ENCODE measurements at places on chromosomes 5 and 9.
A peak's percentile ranks its signal among the peaks of the same experiment; 100 is the strongest.

DNA sequence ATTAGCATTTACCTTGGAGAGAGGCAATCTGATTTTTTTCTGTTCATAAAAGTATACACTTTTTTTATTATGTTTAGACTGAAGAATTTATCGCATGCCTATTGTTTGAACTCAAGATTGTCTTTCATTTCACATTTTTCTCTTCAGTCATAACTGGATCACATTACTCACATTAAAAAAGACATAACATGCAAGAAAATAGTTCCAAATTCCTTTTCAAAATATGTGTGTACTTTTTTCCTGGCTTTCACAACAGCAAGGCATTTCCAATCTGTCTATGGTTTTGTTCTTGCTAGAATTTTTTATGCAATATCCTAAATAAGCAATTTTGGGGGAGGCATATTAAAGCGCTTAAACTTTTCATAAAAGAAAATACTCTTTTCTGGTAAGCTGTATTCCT, 21.2 kb downstream of the FTMT start:
- no peak for DNase-seq

GRCh38 chr5:59346982-59347381, 546.5 kb downstream of the PDE4D start:
- DNase-seq, result no peak

GRCh38 chr9:13427587-13427986, 148.1 kb upstream of the MPDZ start:
- peak; percentile 85 for DNase-seq

DNA sequence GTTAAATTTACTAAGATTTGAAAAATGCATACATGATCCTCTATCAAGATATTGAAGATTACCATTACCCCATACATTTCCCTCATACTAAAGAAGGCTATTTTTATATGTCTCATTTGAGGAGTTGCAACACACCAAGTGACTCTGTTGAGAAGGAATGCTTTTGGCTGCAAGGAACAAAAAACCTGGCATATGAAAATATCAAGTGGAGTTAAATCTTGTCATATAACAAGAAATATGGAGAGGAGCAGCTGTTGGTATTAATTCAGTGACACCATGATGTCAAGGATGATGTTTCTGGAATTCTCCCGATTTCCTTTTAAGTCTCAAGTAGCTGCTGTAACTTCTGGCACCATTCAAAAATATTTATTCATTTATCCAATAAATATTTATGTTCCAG, 193.8 kb downstream of the CSNK1G3 start:
- DNase-seq, result no peak

GRCh38 chr5:6703806-6704205, 9.4 kb upstream of the TENT4A start:
- DNase-seq, result no peak

GRCh38 chr9:104769655-104770054, 5.7 kb downstream of the NIPSNAP3B start:
- DNase-seq, result peak; percentile 37

DNA sequence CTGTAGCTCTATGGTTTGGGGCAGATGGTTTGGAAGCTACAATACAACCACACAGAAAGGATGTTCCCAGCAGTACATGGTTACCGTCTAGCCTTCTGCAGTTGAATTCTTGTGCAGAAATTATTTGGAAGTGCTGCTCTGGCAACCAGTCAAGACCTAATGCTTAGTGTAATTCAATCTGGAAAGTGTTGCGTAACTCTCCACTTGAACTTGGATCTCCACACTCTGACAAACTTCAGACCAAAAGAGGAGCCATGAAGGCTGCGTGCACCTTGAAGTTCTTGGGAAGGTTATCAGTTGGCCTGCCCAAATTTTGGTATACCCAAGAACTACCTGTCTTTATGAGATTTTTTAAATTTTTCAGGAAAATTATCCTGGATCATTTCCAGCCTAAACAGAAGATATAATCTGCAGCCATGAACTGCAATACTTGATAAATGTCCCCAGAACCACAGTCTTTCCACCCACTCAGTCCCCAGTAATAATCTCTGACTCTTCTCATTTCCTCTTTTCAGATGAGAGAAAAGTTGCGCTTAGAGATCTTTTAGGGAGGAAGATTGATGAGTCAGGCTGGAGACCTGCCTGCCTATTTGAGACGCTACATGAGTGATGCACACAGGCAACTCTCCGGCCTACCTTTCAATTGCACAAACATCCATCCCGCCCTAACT, 159.9 kb downstream of the FANCC start:
- peak; percentile 7 for DNase-seq

GRCh38 chr5:18675041-18675440, 1040.8 kb downstream of the TAF11L14 start:
- DNase-seq, result no peak

- DNase-seq, result no peak
These were observed 455.5 kb downstream of the ACTL7B start for GRCh38 chr9:108400297-108400696.

- peak; percentile 54 for DNase-seq
These were observed 15.8 kb upstream of the PSAT1 start for GRCh38 chr9:78280982-78281668.

- DNase-seq, result peak; percentile 70
These were observed 15.6 kb upstream of the IRF1 start for GRCh38 chr5:132506094-132506692.

GRCh38 chr9:31168161-31168560, 1216.3 kb upstream of the ACO1 start:
- no peak for DNase-seq

GRCh38 chr5:94793113-94793815, 174.8 kb downstream of the SLF1 start:
- DNase-seq, result no peak

DNA sequence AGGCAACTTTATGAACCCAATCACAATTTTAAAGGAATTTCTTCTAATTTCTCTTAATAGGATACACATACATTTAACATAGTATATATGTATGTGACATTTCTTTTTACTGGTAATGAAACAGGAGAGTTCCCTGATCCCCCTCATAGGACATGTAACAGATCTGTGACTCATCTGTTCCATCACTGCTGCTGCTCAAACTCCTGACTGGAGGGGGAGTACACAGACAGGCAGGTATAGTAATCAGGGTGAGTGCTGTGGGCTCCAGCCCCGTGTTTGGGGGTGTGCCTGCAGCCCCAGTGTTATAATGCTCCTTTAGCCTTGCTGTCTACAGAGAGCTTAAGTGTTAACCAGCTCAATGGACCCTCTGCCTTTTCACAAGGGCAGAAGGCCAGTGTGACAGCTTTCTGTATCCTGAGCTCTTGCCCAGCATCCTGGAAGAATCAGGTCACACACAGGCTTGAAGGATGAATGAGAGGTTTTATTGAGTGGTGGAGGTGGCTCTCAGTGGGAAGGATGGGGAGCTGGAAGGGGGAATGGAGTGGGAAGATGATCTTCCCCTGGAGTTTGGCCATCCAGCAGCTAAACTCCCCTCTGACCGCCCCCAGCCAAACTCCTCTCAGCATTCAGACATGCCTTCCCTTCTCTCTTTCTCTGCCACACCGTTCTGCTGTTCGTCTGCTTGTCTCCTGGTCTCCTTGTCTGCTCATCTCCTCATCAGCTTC, 161.3 kb downstream of the ZNF608 start:
- DNase-seq, result no peak

- DNase-seq, result no peak
These were observed 21.2 kb downstream of the RASEF start for GRCh38 chr9:83041771-83042170.

DNA sequence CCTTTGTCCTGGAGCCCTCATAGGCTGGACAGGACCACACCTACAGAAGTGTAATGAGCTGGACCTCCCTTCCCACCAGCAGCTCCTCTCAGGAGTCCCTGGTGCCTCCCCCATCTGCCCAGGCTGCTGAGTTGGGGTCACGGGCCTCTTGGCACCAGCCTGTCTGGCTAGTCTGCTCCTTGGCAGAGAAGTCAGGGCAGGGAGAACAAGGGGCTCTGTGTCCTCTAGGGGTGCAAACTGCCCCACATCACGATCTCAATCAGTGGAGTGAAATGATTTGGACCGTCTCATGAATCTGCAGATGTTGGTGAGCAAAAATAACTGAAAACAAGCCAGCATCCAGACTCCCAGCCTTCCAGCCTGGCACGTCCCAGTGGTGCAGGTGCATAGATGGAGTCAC, 14.9 kb upstream of the GFPT2 start:
- DNase-seq, result peak; percentile 78

GRCh38 chr5:90675222-90675621, 116.6 kb downstream of the ADGRV1 start:
- DNase-seq, result no peak

DNA sequence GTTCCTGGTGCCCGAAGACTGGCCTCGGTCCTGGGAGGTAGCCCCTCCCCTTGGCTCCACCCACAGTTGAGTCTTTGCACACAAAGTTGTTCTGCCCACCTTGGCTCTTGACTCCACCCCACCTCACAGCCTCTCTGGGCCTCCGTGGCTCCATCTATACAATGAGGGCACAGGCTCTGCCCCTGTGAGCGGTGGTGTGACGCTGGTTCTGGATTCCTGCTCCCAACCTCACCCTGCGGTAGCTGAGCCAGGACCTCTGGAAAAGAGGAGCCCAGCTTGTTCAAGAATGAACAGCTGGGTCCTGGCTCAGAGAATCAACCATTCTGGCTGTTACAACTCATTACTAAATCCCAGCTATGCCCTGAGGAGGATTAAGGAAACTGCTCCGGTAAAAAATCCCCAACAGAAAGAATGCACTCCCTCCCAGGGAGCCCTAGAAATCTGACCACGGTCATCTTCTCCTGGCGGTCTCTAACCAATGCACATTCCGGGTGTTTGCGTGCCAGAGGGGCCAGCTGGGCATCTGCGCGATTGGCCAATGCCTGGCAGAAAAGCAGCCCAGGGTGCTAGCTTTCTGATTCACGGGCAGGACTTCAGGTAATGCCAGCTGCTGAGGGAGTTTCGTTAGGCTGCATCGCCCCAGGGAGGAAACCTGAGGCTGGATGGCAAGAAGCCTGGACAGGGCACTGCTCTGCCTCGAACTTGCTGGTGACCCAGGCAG, 9.9 kb upstream of the GRHPR start:
- no peak for DNase-seq

DNA sequence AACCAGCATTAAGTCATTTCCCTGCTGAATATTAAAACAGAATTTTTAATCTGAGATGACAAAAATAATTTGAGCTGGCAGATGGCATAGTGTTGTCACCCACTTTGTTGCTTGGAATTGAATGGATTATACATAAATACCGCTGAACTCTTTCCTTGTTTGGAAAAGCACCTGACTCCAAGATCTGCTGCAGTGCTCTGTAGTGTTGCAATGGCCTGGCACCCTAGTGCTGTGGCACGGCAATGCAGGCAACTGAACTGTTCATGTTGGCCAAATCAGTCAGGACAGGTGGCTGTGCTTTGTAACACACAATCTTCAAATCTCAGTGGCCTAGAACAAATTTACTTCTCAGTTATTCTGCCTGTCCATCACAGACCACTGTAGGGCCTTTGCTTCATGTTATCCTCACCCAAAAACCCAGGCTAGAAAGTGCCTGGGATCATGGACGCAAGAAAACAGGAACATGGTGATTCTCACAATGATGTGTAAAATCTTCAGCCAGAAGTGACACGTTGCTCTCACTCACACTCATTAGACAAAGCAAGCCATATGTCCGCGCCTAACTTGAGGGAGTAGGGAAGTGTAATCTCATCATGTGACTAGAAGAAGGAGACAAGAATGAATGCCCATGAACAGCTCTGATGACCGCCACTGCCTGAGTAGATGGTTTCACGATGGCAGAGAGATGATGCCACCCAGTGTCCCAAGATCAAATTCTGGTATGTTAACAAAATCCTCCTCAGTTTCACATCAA, 191.9 kb upstream of the PUM3 start:
- DNase-seq, result peak; percentile 35

GRCh38 chr5:89452081-89452480, 569.1 kb upstream of the MEF2C start:
- no peak for DNase-seq

DNA sequence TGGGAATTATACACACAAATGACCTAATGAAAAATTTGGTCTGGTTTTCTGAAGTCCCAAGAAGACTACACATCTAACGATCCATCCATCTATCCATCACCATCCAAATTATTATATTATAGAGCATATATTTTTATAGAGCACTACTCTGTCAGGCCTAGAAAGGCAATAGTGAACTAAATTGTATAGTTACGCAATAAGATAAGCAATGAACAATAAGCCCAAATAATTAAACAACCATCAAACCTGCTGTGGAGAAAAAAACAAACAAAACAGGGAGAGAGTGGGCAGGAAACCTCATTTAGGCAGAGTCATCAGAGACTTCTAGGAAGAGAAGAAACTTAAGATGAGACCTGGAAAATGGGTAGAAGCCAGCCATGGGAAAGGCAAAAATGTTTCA, 59.7 kb downstream of the MTX3 start:
- no peak for DNase-seq

GRCh38 chr5:41778410-41778809, 91.8 kb downstream of the OXCT1 start:
- DNase-seq, result no peak

DNA sequence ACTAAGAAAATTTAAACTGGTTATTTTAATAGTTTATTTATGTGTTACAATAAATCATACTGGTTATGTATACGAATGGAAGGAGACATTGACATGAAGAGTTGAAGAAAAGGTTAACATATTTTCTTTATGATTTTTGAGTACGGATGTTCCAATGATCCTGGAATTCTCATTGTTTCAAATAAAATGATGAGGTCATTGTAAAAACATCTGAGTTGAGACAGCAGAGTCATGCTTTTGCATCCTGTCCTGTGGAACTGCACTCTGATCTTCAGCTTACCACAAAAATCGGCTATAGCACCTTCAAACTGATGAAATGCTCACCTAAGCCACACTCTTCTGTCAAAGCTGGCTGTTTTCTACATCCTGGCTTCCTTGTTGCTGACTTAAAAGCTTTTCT, 67.8 kb downstream of the PTCD2 start:
- no peak for DNase-seq

DNA sequence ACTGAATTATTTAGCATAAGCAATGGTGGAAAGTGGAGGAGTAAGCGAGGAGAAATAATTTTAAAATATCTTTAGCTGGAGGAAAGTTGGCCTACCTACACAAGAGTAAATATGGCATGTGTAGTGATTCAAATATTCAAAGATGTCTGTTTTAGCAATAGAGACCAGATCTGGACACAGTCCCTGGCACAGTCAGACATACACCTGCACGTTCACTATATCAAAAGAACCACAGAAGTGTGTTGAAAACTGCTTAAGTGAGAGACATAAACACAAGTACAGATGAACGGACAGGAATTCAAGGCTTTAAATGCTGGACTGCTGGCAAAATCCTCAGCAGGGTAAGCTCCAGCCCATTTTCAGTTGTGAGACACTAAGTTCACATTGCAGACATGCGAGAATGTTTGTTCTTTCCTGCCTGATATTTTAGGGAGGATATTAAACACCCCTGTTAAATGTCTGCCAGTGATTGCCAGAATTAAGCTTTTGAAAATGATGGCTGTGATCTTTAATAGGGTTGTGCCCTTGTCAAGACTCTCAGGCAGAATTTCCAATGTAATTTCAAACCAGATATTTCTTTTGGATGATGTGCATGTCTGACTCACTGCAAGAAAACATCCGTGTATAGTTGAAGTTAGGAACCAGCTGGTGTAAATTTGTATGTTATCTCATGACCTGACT, 810.6 kb downstream of the TLE4 start:
- no peak for DNase-seq

- DNase-seq, result no peak
These were observed 90.2 kb upstream of the PARP8 start for GRCh38 chr5:50576265-50576664.

GRCh38 chr9:77944556-77945243, 86.9 kb downstream of the GNAQ start:
- DNase-seq, result peak; percentile 46
